ENCODE measurements at places on chromosomes 6 and 20.

GRCh38 chr6:44650947-44651346, 263.4 kb downstream of the CDC5L start:
- DNase-seq = no peak

DNA sequence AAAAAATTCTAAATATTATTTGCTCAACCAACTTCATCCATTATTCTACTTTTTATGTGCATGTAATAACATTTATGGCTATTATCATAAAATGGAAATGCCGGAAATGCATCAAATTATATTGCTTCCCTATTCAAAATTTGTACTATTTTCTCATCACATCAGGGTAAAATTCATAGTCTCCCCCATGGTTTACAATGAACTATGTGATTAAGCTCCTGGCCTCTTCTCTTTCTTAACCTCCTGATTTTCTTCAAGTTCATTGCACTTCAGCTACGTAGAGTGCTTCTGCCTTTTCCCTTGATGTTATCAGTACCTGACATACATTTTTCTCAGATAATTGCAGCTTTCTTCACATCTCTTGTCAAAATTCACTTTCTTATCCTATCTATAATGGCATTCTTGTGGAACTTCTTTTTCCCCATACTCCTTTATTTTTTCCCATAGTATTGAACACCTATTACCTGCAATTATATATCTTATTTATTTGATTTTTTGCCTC, 699.1 kb upstream of the ADGRB3 start:
- no peak for DNase-seq

DNA sequence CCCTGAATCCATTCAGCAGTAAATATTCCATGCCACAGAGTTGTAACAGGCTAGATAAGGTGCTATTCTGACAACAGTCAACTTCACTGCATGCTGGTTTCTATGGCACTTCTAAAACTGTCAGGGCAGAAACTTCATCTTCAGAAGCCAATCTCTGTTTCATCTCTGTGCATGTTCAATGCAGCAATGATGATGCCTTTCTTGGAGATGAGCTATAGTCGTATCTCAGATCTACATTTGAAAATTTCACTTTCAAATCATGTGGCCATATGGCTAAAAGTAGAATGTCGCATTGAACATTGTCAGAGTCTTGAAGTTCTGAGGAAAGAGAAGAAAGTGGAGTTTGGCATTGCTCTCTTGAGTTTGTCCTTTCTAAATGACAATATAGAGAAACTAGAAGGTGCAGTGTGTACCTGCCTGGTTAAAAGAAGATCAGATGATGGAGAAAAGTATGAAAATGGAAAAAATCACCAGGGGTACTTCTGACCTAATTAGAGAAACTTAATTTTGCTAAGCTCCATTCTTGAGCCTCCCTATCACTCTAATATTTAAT, 49.0 kb upstream of the VSTM2L start:
- no peak for DNase-seq

- no peak for DNase-seq
Measured at GRCh38 chr6:13695252-13695651, 16.4 kb downstream of the RANBP9 start.

DNA sequence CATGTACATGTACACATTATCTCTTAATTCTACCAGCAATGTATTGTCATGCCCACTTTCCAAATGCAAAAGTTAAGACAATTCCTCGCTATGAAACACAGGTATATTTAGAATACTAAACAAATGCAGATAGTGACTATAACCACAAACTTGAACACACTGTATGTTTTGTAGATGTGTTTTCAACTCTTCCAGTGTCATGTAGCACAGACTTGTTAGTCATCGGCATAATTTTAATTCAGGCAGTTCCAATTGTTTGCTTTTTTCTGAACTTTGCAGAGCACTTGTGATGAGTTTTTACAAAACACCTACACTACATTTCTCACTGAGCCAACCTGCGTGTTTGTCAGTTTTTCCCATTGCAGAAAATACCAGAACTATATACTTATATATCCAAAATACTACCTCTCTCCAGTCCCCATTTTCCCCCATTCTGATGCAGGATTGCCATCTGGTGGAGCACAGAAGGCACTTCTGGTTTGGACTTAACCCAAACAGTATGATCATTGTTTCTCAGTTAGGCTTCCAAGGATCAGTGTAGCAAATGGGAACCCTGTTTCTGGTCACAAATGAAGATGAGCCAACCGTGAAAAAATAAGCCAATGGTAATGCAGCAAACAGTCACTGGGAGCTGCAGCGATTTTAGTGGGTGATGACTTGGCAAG, 143.4 kb downstream of the ADGRB3 start:
- no peak for DNase-seq

- no peak for DNase-seq
Measured at GRCh38 chr6:21305893-21306332, 287.6 kb upstream of the SOX4 start.

DNA sequence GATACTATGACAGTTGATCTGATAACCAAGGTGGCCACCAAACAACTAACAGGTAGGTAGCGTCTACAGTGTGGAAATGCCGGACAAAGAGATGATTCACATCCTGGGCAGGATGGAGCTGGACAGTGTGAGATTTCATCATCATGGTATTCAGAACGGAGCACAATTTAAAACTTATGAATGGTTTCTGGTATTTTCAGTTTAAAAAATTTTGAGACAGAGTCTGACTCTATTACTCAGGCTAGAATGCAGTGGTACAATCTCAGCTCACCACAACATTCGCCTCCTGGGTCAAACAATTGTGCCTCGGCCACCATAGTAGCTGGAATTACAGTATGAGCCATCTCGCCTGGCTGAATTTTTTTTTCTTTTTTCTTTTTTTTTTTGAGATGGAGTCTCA, 43.8 kb downstream of the CEP57L1 start:
- no peak for DNase-seq

DNA sequence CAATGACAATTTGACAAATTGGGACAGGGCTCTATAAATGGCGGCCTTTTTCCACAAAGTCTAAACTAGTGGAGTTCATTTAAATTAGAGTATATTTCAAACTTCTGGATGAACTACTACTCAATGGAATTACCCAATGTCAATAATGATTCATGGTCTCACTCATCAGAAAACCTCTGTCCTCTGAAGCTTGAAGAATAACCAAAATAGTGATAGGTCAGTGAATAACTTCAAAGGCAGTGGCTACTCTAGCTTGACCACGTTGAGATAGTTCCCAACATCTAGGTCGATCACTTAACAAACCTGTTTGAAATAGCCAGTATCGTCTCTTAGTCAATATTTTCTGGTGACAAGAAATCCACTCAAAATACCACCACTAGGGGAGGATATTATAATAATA, 197.6 kb downstream of the HDGFL1 start:
- DNase-seq = no peak

- no peak for DNase-seq
Measured at GRCh38 chr6:4565301-4566250, 210.6 kb upstream of the CDYL start.

GRCh38 chr6:136791296-136792094, 782 bp downstream of the MAP3K5 start:
- DNase-seq = peak; percentile 57

- DNase-seq = no peak
Measured at GRCh38 chr6:107179004-107179403, 63.7 kb upstream of the BEND3 start.

DNA sequence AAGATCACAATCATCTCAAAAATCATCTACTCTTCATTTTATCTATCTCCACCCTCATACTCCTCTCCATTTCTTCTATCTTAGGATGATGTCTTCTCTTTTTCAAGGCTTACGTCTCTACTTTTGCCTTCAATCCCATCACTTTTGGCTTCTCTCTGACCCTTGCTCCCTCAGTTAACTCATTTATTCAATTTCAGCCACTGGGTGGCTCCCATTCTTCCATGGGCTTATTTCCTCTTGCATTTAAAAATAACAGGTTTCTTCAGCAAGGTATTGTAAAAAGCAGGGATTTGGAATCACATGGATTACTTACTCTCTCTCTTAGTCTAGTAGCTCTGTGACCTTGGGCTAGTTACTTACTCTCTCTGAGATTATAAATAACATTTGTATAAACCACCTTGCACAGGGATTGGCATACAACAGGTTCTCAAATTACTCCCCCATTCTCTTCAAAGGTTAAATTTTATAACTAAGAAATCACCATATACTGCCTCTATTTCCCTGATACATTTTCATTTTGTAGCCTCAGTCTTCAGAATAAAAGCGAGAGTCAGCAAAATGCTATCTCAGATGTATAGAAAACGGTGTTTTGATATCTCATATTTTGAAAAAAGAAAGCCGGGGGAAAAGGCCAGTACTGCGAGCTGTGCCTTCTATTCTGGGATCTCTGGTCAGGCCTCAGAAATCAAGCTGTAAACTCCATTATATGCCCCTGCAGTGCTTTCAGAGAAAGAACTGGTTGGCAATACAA, 5.5 kb downstream of the ZSCAN12 start:
- DNase-seq = no peak

DNA sequence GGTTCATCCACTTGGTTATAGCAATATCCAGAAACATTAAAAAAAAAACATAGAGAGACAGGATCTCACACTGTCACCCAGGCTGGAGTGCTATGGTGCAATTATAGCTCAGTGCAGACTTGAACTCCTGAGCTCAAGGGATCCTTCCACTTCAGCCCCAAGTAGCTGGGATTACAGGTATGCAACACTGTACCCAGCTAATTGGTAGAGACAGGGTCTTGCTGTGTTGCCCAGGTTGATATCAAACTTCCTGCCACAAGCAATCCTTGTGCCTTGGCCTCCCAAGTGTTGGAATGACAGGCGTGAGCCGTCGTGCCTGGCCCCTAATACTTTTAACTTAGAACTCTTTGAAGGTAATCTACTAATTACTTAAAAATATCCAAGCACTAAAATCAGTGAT, 818 bp upstream of the SLC17A1 start:
- no peak for DNase-seq

DNA sequence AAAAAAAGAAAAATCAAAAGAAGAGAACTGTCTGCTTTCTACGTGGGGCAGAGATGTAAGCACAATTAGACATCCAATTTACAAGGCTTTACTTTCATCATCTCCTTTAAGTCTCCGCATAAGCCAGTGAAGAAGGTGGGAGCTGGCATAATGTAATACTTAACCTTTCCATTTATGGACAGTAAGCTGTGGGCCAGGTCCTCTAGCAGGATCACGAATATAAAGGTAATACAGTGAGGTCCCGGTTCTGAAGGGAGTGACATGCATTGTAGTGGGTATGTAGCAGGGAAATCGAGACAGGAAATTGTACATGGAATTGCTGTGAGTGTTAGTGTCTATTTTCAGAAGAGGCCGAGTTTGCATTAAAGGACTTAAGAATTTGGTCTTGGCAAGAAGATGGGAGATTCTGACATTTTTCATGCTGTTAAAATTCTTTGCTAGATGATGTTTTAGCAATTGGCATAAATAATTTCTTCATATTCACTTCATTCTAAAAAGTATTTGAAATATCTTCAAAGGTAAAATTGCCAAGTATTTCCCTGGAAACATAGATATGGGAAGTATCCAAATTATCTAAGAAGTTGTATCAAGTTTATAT, 20.4 kb upstream of the POPDC3 start:
- no peak for DNase-seq

DNA sequence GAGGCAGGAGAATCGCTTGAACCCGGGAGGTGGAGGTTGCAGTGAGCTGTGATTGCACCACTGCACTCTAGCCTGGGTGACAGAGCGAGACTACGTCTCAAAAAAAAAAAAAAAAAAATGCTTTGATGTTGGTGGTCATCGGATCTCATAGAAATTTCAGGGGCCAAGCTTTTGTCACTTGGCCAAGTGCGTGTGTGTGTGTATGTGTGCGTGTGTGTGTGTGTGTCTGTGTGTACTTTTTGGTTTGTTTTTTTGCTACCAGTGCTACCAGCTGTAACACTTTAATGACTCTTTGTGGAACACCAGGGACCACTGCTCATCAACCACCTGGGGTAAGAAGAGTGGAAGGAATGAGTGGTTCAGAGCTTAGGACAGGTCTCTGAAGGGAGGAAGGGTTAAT, 49.7 kb downstream of the TRAF3IP2 start:
- DNase-seq = no peak

DNA sequence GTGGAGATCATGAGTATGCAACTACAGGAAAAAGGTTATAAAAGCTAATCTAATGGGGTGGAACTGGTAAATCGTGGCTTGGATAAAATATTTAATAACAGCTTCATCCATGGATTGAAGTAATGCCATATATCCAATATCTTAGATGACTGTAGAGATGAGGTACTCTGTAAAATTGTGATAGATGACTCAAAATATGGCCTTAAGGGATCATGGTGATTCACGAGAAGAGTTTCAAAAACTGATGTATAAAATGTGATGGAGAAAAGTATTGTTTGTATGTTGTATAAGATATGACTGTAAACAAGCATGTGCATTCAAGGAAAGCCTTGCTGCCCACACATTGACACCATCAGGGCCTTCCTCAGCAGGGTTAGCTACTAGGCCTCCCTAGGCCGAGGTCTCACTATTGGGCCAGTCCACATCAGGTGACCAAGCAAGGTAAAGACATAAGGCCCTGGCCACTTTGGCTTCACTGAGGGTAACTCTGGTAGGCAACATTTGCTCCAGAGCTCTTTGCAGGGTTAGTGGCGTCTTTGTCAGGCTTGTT, 17.7 kb upstream of the CCN6 start:
- no peak for DNase-seq

GRCh38 chr6:148747145-148747470, 278 bp downstream of the UST start:
- DNase-seq = peak; percentile 35

DNA sequence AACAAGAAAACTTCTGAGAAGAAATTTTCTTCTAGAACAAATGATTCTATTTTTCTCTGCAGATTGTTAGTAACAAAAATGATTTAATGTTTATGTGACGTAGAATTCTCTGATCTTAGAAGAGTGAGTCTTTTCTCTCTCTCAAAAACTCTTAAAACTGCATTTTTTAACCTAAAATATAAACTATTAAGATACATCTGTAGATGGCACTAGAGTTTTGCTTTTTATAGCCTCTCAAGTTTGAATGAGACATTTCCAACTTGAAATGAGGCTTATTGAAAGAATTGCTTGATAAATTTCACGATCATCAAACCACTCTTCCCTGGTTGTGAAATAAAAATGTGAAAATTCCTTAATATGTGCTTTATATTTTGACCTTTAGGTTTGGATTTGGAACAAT, 53.8 kb downstream of the PHF3 start:
- no peak for DNase-seq

GRCh38 chr6:56891754-56892153, 63.2 kb upstream of the BEND6 start:
- no peak for DNase-seq

DNA sequence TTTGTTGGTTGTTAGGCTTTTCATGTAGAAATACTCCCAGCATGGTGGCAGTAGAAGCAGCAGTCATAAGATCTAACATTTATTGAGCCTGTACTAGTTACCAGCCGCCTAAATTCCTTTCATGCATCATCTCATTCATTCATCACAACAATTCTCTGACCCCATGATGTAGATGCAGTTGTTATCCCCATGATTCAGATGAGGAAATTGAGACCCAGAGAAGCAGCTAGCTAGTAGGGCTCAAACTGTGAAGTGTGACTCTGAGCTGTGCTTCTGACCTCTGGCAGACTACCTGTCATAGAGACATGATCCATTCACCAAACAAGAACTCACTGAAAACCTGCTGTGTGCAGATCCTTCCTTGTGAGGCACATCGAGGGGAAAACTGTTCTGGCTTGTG, 16.9 kb downstream of the RREB1 start:
- DNase-seq = no peak
